G401 (cell line): ENCODE measurements at places on chromosomes 16 and 17. TPM values are rescaled to one million over a fixed set of nuclear protein-coding genes. Genes with fewer than 3 reads are reported as not detected.

CIITA gene
- not detected in 2 replicates for total RNA-seq

PYCARD gene
- 17.2 and 27.2 TPM in 2 replicates for total RNA-seq

ACSM3 gene
- total RNA-seq, result 0.78 TPM in 1 of 2 replicates, not detected in the other

DNA sequence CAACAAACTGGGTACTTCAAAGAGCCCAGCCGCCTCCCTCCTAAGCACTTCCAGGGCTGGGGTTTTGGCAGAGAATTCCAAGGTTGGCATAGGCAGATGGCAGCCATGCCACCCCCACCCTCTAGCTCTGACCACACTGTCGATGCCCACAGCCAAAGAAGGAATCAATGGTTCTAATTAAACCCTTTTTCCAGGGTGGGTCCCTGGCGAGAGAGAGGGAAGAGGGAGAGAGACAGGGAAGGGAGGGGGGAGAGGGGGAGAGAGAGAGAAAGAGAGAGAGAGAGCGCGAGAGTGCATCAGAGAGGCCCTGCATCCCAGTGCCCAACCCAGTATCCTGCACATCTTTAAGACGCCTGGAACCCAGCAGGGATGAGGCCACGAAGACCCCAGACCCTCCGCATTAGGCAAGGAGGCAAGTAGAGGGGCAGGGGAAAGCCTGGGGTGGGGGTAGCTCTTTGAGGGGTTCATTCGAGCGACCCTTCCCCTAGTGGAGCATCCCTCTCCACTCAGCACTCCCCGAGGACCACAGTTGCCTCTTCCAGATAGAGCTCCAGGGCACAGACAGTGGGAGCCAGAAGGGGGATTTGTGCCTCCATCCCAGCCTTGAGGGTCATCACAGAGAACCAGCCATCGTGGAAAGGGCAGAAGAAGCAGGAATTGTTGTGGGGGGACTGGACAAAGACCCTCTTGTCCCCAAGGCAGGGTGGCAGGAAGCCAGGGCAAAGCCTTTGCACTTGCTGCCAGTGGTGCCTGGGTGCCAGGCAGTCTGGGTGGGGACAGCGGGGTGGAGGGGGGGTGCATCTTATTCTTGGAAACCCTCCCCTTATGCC, 2.6 kb downstream of the SRCIN1 start:
- peak; percentile 30 for DNase-seq

DNA sequence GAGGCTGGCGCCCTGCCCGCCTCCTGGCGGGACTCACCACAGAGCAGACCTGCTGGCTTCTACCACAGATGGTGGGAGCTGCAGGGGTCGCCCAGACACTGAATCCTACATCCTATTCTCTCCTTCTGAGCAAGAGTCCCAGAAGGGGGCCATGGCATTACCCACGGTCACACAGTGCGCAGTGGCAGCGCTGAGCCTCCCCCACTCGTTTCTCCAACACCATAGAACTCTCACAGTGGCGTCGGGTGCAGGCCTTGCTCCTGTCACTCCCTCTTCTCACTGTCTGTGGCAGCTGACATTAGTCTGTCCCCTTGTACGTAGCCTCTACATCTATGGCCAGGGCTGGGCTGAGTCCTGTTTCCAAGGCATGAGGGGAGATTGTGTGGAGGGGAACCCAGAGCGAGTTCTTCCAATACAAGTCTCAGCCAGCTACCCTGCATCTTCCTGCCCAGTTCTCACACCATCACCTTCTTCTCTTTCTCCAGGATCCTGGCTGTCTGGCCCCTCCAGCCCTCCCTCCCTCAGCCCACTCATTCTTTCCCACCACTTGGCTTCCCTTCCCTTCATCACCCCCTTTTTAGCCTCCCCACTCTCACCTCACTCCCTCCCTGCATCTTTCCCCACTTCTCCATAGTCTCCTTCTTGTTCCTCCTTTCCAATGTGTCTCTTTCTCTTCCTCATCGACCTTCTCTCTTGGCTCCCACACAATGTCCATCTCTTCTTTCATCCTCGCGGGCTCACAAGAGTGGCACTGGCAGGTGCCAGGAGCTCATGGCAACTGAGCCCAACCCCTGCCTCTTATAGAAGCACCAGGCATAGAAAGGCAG, 5.9 kb downstream of the UBTF start:
- no peak for DNase-seq

MYH11 gene
- total RNA-seq, result not detected in 2 replicates

GRCh38 chr16:19753815-19754643, 36.0 kb downstream of the IQCK start:
- DNase-seq, result no peak

- no peak for DNase-seq
These were observed 65.1 kb upstream of the METRNL start for GRCh38 chr17:83014297-83014696.

ACTG1 gene
- 5,595 and 6,819 TPM in 2 replicates for total RNA-seq

CDK3 gene
- total RNA-seq, result 0.68 and 2.5 TPM in 2 replicates

GRCh38 chr17:45155483-45155882, 6.2 kb upstream of the HEXIM2 start:
- no peak for DNase-seq

DNA sequence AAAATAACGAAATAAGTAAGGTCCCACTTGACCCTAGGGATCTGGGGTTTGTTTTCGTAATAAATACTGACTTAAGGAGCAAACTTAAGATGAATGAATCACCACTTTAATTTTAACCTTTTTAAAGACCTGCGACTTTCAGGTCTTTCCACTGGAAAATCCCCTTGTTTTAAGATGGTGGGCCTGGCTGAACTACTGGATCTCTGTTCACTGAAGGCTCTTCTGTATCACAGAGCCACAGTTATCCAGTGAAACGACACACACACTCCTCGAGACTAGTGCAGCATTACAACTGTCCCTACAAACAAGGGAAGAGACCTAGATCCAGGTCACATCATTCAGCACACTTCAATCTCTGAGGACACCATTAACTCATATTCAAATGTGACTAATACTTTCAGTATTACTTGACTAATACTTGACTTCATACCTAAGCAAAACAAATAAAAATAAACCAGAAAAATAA, 299.0 kb downstream of the CEP112 start:
- DNase-seq, result no peak

CYLD gene
- total RNA-seq, result 4.5 and 6.0 TPM in 2 replicates

DNA sequence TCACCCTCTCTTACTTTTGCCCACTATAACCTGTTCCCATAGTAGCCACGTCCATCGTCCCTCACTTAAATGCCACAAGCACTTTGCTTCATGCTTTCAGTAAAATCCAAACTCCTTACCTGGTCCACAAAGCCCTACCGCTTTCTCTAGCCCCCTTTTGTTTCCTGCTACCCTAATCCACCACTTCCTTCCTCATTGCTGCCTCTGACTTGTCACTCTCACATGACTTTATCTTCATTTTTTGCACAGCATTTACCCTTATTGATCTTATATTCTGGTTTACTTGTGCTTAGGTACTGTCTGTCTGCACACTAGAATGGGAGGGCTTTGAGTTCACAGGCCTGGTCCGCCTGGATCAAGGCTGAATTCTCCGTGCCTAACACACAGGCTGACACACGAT, 340.0 kb downstream of the XYLT1 start:
- no peak for DNase-seq
